ENCODE measurements at places on chromosomes 16 and 17. TPM values are rescaled to one million over a fixed set of nuclear protein-coding genes. Genes with fewer than 3 reads are reported as not detected.

GRCh38 chr16:74999219-74999608, 390 bp downstream of the ZNRF1 start:
- no peak for DNase-seq

DNA sequence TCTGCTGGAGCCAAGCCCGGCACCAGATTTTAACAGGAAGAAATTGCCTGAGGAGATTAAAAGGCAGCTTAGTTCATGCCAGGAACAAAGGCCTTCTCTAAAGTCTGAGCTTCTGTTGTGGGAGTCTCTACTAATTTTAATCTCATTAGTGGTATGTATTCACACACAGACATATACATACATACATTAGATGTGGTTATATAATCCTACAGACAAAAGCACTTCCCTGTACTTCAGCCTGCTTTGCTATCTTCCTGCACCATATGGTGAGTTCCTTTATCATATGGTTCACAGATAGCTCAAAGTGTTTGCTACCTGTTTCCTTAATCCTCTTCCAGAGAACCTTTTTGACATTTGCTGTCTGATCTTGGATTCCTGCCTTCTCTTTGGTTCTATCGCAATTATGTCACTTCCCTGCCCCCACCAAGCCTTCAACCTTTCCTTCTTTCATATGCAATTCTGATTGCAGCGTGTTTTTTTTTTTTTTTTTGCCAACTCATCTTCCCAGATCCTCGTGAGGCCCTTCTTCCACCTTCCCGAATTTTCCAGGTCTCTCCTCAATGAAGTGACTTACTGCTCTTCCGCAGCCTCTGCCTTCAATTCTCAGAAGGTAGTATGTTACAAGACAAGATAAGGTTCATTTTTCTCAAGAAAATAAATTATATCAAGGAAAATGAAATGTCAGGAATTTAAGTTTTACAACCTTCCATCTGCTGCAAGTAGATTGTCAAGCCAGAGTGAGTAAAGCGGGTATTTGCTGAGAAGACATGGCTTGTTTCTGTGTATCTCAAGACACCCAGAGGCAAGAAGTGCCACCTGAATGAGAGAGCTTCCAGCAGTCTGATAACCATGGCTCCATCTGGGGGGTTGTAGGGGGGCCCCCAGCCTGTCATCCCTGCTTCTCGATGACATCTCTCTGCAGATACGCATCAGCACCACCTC, 120.2 kb upstream of the CACNG3 start:
- no peak for DNase-seq

DNA sequence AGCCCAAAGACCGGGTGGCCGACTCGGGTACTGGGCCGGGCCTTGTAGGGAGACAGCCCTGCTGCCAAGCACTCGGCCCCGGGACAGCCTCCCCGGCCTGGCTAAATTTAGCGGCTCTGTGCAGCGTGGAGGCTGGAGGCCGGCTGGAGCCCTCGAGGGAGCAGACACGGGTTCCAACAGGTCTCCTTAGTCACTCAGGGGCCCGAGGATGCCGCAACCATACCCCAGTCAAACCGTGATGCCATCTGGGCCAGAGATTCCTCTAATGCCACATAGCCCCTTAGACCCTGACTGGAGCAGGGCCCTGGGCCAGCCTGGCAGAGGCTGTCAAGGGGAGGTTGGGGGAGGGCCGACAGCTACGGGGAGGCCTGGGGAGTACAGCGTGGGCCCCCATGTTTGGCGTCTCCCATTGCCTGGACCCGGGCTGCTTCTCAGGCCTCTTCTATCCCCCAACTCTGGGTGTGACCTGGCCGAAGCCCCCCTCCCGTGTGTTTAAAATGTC, 2.9 kb upstream of the P2RX1 start:
- no peak for DNase-seq

DNA sequence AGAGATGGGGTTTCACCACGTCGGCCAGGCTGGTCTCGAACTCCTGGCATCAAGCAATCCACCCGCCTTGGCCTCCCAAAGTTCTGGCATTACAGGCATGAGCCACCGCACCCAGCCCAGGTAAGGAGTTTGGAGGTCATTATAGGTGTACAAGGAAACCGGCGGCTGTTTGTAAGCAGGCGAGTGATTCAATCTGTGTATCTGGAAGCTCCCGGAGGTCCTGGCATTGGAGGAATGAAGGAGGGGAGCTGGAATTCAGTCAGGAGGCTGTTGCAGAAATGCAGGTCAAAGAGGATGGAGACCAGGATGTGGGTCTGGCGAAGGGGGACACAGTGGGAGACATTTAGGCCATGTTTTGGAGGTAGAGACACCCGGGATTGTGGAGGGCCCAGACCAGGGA, 18.8 kb downstream of the CDC42EP4 start:
- no peak for DNase-seq

DNA sequence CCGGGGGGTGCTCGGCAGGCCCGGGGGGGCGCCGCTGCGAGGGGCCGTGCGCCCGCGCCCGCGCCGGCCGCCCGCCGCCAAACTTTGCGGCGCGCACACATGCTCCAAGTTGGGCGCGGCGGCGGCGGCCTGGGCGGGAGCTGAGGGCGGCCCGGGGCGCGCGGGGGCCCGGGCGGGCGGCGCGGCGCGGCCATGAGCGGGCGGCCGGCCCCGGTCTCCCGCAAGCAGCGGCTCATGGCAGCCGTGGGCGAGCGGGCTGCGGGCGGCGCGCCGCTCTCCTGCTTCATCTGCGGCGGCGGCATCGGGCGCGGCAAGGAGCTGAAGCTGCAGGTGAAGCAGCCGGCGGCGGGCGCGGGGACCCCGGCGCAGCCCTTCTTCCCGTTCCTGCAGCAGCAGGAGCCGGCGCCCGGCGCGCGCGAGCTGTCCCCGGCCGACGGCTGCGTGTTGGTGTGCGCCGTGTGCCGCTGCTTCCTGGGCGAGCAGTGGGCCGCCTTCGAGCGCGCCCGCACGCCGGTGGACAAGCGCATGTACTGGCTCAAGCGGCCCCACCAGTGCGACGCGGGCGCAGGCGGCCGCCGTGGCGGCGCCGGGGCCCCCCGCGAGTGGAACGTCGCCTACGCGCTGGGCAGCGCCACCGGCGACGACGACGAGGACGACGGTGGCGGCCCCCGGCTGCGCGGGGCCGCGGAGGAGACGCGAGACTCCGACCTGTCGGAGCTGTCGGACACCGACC, 57.2 kb upstream of the CIBAR2 start:
- DNase-seq = no peak

DNA sequence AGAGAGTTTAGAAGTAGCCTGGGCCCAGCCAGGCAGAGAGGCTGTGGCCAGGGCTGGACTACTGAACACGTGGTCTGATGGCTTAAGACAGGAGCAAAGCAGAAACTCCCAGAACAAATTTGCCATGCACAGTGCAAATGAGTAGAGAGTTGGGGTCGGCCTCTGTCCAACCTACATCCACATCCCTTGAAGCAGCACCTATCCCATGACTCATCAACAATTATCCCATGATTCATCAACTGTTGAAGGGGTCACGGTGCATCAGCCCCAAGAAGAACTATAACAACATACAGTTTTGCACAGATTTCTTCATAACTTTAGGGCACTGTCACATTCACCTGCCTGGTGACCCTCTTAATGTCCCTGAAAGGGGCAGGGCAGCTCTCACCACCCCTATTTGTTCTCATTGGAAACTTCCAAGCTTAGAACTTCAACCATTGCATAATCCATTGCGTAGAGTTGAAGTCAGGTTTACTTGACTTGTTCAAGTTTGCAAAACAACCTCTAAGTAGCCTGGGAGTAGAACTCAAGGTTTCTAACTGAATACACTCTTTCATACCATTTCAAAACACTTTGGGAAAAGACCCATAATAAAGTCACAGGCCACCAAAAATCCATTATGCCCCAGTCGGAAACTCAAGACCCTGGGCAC, 235.2 kb upstream of the CDH5 start:
- DNase-seq = no peak

The KRT40 gene
- total RNA-seq = 7.7 TPM

The RAD51D gene
- 4.9 TPM for total RNA-seq

GRCh38 chr16:70793851-70794502, 7.0 kb downstream of the VAC14 start:
- no peak for DNase-seq

DNA sequence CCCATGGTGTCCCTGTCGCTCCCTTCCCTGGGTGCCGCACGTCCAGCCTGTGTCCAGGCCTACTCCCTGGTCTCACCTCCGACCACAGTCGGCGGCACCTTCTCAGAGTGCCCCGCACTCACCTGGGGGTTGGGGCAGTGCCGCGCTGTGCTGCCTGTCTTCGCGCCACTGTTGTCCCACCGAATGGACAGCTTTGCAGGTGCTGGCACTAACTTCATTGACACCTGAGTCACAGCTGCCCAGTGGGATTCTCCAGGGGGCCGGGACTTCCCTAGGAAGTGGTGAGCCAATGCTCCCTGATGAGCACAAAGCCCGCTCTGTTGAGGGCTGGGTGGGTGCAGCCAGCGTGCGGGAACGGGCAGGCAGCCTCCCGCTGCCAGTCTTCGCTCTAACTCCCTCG, 24.3 kb upstream of the DBNDD1 start:
- DNase-seq = no peak

GRCh38 chr16:30186782-30187555, 3.6 kb downstream of the CORO1A start:
- no peak for DNase-seq

- DNase-seq = no peak
These were observed 173.0 kb upstream of the TOM1L1 start for GRCh38 chr17:54727624-54728023.

- DNase-seq = no peak
These were observed 152.1 kb downstream of the AXIN2 start for GRCh38 chr17:65409381-65409780.

GRCh38 chr17:55649957-55650597, 72.6 kb downstream of the TMEM100 start:
- no peak for DNase-seq

DNA sequence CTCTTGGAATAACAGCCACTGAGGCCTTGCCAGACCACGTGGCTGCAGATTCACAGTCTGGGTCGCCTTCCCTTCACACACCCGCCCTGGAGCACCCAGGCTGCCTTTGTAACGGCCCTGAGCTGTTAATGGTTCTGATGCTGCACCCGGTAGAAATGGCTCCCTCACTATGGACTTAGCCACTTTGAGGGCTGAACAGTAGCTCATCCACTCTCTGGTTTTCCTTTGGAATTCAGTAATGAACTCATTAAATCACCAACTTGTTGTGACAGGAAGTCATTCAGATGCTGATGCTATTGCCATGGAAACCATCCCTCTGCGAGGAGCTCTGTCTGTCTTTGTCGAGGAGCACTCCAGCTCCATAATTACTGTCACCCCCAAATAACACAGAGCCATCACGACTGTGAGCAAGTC, 59.2 kb downstream of the CDK5R1 start:
- no peak for DNase-seq

DNA sequence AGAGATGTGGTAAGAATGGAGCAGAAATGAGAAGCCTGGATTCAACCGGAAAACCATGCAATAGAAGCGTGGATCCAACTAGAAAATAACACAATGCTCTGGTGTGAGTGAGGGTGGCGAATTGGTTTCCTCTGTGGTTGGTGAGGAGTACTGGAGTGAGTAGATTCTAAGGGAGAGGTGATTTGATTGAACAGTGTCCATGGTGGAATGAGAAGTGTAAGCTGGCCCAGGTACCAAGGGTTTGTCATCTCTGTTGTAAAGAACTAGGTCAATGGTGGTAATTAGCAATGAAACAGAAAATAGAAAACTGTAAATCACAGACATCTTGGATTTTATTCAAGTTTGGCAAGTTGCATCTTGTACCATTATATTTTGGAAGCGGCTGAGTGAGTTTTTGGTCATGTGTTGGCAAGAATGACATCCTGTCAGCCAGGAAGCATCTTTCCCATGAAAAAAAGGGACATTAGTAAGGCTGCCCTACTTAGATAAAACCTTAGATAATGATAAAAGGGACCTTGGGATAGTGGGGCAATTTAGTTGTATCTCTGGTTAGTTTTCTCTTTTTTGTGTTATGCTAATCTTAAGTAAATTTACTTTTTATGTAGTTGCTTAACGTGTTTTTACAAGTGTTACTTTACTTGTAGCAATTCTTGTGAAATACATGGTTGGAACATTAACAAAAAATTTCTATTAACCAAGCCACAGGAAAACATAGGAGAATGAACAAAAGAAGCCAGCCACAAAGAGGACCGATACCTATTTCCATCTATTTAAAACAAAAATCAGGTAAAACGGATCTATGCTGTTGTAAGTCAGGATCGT, 20.9 kb downstream of the HSD17B2 start:
- no peak for DNase-seq

The TMEM235 gene
- not detected for total RNA-seq

DNA sequence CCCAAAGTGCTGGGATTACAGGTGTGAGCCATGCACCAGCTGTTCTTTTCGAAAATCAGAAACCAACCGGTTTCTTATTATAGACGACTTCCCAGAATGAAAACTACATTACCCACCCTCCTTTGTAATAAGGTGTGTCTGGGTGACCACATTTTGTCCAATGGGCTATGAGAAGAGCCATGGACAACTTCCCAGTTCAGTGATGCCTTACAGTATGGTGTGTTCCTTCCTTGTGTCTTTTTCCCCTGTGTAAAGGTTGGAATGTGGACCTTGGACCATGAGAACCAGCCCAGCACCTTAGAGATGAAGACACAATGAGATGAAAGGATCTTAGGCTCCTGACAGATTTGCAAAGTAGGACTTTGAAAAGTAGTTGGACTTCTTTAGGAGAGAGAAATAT, 85.0 kb upstream of the ATF7IP2 start:
- DNase-seq = no peak

DNA sequence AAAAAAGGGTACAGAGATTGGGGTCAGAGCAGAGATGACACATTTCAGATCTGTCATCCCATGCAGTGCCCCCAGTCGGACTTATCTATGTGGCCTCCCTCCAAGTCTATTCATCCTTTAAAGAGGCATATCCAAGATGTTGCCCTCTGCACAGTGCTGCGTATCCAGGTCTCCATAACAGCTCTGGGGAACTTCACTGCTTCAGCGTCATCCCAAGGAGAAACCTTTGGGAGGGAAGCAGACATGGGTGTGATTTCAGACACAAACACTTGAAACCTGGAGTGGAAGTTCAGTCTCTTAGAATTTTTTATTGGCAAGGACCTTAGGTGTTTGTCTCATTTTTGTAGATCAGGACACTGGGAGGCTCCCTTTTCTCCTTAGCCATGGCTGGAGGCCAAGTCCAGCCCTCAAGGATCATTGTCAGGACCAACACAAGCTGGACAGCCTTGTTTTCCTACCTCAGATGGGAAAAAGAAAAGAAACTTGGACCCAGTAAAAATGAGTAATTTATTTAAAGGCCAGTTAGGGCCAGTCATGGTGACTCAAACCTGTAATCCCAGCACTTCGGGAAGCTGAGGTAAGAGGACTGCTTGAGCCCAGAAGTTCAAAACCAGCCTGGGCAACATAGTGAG, 23.9 kb upstream of the NLK start:
- no peak for DNase-seq

- no peak for DNase-seq
These were observed 16.3 kb upstream of the MAP3K14 start for GRCh38 chr17:45332989-45333701.

GRCh38 chr16:2950773-2951172, 13.3 kb upstream of the KREMEN2 start:
- no peak for DNase-seq

Measured in skin of body (tissue), 3 donors.